ENCODE measurements at places on chromosomes 1 and 21.

GRCh38 chr1:173415905-173416450 lies 61.2 kb upstream of the PRDX6 start:
- no peak for DNase-seq

GRCh38 chr1:1892079-1892762 lies 1.3 kb upstream of the GNB1 start:
- no peak for DNase-seq

- DNase-seq = no peak
These were observed 2.4 kb upstream of the ZRANB2 start for GRCh38 chr1:71083271-71083670.

DNA sequence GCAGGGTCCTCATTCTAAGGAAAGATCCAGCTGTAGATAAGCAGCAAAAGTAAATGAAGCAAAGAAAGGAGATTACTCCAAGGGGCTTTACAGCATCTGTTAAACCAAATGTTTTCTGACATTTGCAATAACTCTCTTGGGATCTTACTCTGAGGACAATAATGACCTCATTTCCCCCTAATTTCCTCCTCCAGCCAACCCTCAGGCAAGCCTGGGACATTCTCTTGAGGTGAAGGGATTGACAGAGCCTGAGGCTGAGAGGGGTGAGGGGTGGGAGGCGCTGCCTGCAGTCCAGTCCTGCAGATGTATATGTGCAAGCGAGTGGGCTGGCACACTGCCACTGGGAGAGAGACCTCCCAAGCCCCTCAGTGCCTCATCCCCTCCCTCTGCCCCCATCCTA lies 40.5 kb upstream of the NEK2 start:
- DNase-seq = no peak

All from NCI-H1694 (cell line).